ENCODE measurements at places on chromosomes 12 and 14.

DNA sequence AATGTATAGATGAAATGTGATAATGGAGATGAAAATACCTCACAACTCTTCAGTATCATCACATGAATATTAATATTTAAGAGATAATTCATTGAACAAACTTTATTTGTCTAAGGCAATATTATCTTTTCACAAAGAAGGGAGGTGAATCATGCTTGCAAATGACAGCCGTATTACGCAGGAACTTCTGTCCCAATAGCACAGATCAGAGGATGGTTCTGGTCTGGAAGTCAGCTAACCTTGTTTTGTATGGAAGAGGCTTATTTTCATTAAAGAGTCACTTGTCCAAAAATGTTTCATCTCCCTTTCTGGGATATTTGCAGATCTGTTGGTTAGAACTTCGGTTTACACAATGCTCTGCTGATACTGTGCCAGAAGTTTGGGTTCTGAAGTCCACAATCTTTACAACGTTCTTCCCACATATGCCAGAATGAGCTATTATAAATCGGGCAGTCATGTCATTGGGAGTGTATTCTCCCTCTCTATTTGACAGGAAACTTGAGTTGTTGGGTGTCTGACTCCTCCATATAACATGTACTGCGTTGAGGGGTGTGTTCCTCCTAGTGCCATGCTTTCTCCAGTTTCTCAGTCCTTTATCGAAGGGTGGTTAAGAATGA is 29.8 kb downstream of the YY1 start:
- no peaks in the 10 kb centered on the region for H3K27me3 ChIP-seq
- no peaks in the 10 kb centered on the region for H3K36me3 ChIP-seq

- no peaks in the 10 kb centered on the region for H3K27me3 ChIP-seq
- H3K27ac ChIP-seq, result peak overlapping the region; percentile 100
- no peak for DNase-seq
- H3K4me3 ChIP-seq, result no peak overlapping the region
- H3K36me3 ChIP-seq, result no peaks in the 10 kb centered on the region
Measured at GRCh38 chr12:15632708-15633107, 156.5 kb downstream of the EPS8 start.

DNA sequence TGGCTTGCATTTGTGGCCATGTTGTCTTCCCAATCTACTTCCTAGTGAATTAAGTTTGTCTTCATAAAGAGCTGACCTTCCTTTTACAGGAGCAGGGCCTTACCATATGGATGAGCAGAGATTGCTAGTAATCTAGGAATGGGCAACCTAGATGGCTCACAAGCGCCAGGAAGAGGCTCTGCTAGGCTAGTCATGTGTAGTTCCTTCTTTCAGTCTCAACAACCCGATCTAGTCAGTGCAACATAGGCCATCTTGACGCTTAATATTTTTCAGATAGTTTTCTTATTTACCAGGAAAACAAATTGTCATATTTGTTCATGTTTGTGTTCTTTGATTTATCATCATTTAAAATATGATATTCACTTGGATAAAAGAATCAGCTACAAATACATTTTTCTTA is 48.2 kb upstream of the TPH2 start:
- H3K36me3 ChIP-seq, result peaks cover 17% of the 10 kb centered on the region
- peaks cover 10% of the 10 kb centered on the region for H3K4me1 ChIP-seq
- no peak for DNase-seq
- H3K4me3 ChIP-seq, result no peak overlapping the region

GRCh38 chr12:13452955-13453570 is 256.5 kb downstream of the EMP1 start:
- DNase-seq, result no peak
- no peak overlapping the region for H3K27ac ChIP-seq
- H3K4me1 ChIP-seq, result no peaks in the 10 kb centered on the region
- H3K36me3 ChIP-seq, result no peaks in the 10 kb centered on the region
- H3K4me3 ChIP-seq, result no peak overlapping the region

GRCh38 chr12:75236206-75236605 is 26.6 kb upstream of the KCNC2 start:
- H3K27ac ChIP-seq, result no peak overlapping the region
- no peak for DNase-seq
- H3K27me3 ChIP-seq, result no peaks in the 10 kb centered on the region

DNA sequence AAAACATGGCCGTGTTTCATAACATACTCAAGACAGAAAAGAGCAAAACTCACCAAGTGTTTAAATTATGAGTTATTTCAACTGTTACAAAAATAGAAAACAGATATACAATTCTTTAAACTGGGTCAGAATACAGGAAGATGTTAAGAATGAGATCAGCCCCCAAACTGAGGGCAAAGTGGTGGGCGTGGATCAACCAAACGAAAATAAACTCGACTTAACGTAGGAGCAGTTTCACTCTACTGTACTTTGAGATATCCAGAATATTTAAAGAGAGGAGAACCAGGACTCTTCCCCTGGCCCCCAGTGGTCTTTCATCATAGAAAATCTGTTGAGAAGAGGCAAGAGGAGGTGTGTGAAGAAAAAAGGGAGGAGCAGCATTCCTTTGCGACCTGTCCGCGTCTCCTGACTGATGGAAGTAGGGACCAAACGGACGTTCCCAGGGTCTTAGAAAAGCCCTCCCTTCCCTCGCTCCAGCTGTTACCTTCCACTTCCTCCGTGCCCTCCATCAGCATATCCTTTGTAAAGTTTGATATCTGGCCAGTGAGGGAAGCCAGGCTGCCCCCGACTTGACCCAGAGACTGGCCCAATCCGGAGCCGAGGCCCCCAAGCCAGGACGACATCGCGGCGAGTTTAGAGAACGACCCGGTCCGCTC is 668 bp downstream of the TRIP11 start:
- H3K27ac ChIP-seq, result peak overlapping the region; percentile 96
- H3K27me3 ChIP-seq, result no peaks in the 10 kb centered on the region
- no peaks in the 10 kb centered on the region for H3K36me3 ChIP-seq
- peak; percentile 65 for DNase-seq
- H3K4me1 ChIP-seq, result peaks cover 7% of the 10 kb centered on the region

- no peak overlapping the region for H3K27ac ChIP-seq
- H3K4me3 ChIP-seq, result no peak overlapping the region
- H3K36me3 ChIP-seq, result no peaks in the 10 kb centered on the region
Measured at GRCh38 chr14:84686550-84686949, 843.4 kb upstream of the FLRT2 start.

DNA sequence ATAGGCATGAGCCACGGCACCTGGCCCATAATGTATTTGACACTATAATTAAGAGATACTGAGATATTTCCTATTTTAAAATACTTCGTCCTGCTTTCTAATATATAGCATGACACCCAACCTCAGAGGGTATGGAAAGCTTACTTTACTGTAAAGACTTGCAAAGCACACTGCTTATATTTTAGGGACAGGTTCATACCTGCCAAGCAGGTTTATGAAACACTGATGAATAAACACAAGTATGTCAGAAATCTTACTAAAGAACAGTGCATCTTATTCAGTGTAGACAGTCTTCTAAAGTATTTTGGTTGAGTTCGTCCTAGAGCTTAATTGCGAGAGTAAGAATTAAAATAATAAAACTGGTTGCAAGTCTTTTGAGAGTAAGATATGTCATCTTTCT is 65.4 kb downstream of the PPFIBP1 start:
- no peak for DNase-seq
- no peaks in the 10 kb centered on the region for H3K27me3 ChIP-seq
- H3K36me3 ChIP-seq, result peaks cover 6% of the 10 kb centered on the region
- no peaks in the 10 kb centered on the region for H3K4me1 ChIP-seq
